Body of pancreas (tissue), 4 donors: ENCODE measurements at places on chromosomes 5 and 9. TPM values are rescaled to one million over a fixed set of nuclear protein-coding genes. Genes with fewer than 3 reads are reported as not detected.

GRCh38 chr5:39955156-39955555 lies 530.4 kb upstream of the DAB2 start:
- no peak for DNase-seq

- DNase-seq = no peak
These were observed 57.4 kb upstream of the RANBP6 start for GRCh38 chr9:6072865-6073264.

DNA sequence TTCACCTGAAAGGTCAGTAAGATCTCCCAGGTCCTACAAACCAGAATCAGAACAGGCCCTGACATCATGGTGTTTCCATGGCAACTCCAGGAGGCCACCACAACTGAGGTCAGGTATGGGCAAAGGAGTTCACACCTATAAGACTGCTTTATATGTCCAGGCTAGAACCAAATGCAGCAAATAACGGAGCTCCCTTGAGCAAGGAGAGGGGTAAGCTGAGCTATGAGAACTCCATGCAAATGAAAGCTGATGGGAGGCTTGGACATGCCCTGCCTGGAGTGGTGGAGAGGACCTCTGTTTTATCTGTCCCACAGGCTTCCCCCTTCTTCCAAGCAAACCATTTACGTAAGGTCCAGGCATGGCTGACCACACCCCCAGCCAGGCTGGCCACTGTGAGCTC lies 207.7 kb downstream of the SPOCK1 start:
- DNase-seq = no peak

Gene TMEM252
- not detected for total RNA-seq

GRCh38 chr9:133437753-133438531 lies 15.8 kb downstream of the ADAMTS13 start:
- DNase-seq = no peak

DNA sequence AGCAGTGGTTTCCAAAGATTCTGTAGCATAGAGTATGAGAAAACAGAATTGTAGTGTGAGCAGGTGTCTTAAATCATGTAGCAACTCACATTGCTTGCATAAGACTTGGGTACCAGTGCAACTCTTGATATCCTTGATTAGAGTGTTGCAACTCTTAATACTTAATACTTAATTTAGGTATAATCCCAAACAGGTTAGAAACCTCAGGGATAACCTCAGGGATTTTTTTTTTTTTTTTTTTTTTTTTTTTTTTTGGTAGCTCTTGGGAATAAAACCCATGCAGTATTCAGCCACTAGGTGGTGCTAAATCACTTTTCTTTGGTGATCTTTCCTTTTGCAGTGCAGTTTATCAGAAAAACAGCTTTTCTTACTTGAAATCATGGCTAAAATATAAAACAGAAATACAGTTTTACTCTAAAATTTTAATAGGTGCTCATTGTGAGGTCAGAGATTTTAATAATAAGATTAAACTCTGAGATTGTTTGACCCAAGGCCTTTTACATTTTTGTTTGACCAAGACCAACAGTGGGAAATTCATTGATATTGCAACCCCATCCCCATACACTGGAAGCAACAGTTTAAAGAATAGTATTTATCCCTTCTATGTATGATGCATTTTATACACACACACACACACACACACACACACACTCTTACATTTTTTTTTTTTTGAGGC lies 55.3 kb downstream of the ERAP1 start:
- peak; percentile 17 for DNase-seq

GRCh38 chr9:127550282-127550681 lies 61.8 kb upstream of the STXBP1 start:
- DNase-seq = no peak

Gene TAF11L10
- not detected for total RNA-seq

Gene DMAC1
- total RNA-seq = 8.0 TPM

Gene PRRX2
- total RNA-seq = 1.0 TPM

DNA sequence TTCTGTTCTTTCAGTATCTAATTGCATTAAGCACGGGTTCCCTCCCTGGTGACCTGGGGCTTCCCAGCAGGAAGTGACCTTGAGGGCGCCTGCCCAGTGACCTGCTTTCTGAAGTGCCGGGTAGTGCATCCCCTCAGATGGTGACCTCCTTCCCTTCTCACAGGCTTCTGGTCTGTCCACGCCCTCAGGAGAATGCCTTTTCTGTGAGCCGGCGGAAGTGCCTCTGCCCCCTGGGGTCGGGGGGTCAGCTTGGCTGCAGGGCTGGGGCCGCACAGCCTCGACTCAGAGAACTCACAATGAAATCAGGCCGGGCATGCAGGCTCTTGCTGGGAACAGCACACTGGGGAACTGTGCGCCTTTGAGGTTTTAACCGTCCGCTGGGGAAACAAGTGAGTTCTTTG lies 124.5 kb upstream of the PHYKPL start:
- peak; percentile 13 for DNase-seq

DNA sequence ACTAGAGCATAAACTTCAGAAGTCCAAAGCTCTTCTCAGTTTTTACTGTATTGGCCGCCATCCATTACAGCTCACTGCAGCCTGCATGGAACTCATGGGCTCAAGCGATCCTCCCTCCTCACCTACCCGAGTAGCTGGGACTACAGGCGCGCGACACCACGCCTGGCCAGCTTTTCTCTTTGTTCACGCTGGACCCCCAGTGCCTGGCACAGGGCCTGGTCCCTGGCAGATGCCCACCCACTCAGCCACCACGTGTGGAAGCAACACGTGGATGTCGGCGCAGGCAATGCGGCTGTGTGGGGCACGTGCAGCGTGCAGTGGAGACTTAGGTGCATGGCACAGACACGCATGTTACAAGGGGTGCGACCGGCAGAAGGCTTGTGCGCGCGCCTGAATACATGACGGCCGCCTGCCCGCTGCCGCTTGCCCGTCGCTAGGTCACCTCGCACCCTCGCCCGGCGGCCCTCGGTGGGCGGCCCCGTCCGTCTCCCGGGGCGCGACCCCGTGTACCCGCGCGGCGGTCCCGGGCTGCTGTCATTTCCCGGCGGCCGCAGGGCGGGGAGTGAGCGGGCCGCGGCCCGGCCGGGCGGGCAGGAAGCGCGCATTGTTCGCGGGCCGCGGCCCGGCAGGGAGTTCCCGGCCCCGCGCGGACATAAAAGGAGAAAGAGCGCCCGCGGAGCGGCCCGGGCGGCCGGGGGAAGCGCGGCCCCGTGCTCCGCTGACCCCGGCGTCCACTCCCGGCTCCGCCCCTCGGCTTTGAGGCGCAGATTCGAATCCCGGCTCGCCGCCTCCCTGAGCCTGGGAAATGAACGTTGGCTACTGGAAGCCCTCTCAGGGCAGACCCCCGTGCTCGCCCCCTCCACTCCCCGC lies 24.1 kb upstream of the PTGS1 start:
- DNase-seq = peak; percentile 31

DNA sequence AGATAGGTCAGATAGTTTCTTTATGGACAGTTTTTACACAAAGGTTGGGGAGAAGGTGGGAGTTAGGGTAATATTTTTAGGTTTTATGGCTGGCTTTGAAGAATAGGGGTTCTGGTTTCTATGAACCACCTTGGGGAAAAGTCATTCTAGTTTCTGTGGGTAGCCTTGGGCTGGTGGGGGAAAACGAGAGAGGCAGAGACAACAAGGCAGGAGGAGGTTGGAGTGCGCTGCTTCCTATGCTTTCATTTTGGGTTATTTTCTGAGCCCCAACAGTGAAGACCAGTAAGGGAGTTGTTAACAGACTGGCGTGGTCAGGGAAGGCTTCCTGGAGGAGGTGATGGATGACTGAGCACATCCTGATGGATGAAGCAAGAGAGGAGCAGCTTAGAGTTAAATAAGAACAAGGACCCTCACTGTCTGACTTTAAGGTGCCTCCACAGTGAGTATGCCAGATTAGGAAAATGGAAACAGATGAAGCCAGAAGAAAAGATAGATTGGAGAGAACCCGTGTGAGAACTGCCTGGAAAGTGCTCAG lies 81.9 kb downstream of the PDZD2 start:
- DNase-seq = no peak

GRCh38 chr9:94768766-94769165 lies 42.3 kb downstream of the AOPEP start:
- no peak for DNase-seq

DNA sequence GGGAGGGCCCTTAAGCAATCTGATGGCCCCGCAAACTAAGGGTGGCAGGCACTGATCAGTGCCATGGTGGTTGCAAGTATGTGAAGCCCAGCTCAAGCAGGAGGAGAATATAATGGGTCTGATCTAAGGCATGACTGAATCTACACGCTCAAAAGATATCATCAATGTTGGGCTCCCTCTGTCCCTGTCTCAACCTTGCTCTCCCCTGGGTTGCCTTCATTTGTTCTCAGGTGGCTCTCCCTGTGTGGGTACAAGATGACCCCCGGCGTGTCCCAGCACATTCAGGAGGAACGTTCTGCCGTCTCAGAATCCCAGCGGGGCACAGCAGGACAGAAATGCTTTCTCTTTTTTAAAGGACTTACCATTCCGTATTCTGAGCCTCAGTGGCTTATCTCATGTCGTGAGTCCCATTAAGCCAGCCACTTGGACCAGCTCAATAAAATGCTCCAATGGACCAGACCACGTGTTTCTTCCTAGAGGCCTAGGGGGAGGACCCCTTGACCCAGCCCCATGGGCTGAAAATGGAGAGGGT lies 12.0 kb upstream of the RNF130 start:
- DNase-seq = no peak

Gene IFNA2
- total RNA-seq = not detected

Gene PLPPR1
- 0.26 TPM for total RNA-seq

- DNase-seq = peak; percentile 5
These were observed 60.1 kb downstream of the MAT2B start for GRCh38 chr5:163565492-163565891.

GRCh38 chr9:79551994-79552393 lies 19.8 kb upstream of the TLE4 start:
- no peak for DNase-seq

GRCh38 chr9:94204174-94204573 lies 54.9 kb upstream of the ZNF169 start:
- DNase-seq = no peak

DNA sequence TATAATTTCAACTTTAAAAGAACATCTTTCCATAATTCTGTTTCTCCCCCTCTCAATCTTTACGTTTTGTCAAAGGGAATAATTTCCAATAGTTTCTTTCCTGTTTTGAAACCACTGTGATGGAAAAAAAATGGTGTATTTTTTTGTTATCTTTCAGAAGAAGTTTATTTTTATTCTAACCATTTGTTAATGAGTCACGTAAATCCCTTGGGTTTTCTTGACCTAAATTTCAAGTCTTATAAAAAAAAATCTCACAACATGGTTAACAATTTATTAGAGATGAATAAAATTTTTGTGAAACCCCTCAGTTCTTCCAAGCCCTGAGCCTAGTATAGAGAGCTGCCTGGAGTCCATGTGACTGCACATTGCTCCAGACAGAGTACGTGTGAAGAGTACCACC lies 106.1 kb upstream of the FBXL17 start:
- no peak for DNase-seq

Gene TBC1D9B
- 69.8 TPM for total RNA-seq

DNA sequence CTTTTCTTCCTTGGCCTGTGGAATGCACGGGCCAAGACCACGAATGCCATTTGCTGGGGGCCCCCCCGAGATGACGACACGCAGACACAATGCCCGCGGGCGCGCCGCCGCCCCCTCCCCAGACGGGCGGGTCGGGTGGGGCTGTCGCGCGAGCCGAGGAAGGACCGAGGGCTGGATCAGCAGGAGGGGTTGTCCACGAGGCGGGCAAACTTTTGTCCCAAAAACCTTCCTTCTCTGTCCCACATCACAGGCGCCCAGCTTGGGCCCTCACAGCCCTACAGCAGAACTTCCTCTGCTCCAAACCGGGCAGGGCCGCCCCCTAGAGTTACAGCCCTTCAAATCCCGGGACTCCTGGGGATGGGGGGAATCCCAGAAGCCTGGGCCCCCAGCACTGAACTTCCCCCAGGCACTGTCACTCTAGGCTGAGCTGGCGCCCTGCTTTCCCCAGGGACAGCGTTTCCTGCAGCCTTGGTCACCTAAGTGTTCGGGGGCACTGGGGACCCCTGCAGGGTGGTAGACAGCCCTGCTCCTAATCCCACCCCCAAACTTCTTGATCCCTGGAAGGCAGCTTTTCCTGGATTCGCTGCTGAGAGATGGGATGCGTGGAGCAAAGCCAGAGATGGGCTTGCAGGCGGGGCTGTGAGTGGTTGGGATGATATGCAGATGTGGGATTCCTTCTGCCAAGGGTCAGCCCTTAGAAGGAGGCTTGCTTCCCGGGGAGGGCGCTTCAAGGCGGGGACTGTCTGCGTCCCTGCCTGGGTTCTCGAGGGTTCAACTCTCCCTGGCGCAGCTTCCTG lies 980 bp downstream of the COL5A1 start:
- DNase-seq = peak; percentile 38

Gene NKD2
- total RNA-seq = 12.2 TPM

Gene STPG3
- not detected for total RNA-seq

Gene SPATA31A3
- total RNA-seq = not detected

- no peak for DNase-seq
These were observed 124.0 kb downstream of the CSNK1G3 start for GRCh38 chr5:123636006-123636405.

Gene CSF1R
- 13.5 TPM for total RNA-seq

DNA sequence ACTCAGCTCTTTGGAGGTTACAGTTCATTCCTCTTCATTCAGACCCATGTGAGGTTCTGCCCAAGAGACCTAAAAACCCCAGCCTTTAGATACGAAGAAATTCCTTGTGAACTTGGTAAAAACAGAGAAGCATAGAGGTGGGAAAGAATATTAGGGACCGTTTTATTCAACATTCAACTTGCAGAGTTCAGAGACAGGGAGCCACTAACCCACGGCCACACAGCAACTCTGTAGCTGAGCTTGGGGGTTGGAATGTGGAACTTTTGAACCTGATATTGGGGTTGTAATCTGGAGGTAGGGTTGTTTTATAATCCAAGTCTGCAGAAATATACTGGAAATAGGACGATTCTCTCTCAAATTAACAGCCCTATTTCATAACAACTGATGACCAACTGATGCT lies 10.8 kb upstream of the BOD1 start:
- no peak for DNase-seq

Gene PRRT1B
- total RNA-seq = 0.33 TPM

GRCh38 chr9:93479726-93480125 lies 26.3 kb upstream of the FAM120AOS start:
- DNase-seq = no peak

- DNase-seq = no peak
These were observed 42.8 kb upstream of the CDK20 start for GRCh38 chr9:88017096-88017495.

- peak; percentile 67 for DNase-seq
These were observed 1.1 kb downstream of the LARP1 start for GRCh38 chr5:154756009-154756867.

Gene CARTPT
- total RNA-seq = not detected

DNA sequence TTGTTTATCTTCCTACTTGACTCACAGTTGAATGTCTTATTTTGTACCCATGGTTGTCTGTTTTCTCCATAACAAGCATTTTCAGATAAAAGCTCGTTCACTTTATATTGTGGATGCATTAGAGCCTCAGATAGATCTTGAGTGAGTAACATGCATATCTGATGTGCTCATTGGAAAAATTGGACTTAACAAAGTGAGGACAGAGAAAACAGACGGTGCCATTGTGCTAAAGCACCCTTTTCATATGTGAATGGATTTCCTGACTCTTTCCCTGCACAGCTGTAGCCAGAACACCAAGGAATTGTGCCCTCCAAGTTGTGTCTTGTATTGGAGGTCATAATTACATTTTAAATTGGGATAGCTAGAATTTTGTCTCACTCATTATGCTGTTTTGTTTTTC lies 325.8 kb upstream of the MEF2C start:
- DNase-seq = no peak

- DNase-seq = no peak
These were observed 80.4 kb downstream of the ALDH7A1 start for GRCh38 chr5:126514558-126515141.

Gene CCDC192
- total RNA-seq = not detected

- DNase-seq = no peak
These were observed 95.3 kb downstream of the GALNT10 start for GRCh38 chr5:154285661-154286408.
